ENCODE measurements at places on chromosomes 12 and 14.

- peak; percentile 19 for DNase-seq
Measured at GRCh38 chr12:54603173-54603814, 14.8 kb upstream of the PPP1R1A start.

DNA sequence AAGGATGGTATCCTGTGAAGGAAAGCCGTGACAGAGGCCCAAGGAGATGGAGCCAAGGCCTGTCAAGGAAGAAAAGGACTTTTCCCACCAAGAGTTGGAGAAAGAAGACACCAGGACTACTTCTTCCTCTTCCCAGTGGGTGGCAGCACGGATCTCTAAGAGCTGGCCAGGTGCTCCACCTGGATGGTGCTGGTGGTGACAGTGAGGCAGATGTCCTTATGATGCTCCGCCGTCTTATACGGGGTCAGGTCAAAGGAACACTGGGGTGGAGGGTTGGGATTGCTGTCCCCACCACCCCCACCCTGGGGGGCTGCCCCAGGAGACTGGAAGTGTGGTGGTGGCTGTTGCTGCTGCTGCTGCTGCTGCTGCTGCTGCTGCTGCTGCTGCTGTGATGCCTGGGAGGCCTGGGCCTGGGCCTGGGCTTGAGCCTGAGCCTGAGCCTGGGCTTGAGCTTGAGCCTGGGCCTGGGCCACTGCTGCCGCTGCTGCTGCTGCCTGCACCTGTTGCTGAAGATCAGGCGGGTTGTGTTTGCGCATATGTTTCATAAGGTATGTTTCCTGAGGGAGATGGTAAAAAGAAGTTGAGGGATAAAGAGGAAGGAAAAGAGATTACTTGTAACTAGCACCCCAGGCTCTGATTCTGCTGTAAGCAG lies 4.8 kb upstream of the ING4 start:
- DNase-seq = no peak

GRCh38 chr12:57615637-57616036 lies 4.4 kb downstream of the ARHGEF25 start:
- DNase-seq = no peak

DNA sequence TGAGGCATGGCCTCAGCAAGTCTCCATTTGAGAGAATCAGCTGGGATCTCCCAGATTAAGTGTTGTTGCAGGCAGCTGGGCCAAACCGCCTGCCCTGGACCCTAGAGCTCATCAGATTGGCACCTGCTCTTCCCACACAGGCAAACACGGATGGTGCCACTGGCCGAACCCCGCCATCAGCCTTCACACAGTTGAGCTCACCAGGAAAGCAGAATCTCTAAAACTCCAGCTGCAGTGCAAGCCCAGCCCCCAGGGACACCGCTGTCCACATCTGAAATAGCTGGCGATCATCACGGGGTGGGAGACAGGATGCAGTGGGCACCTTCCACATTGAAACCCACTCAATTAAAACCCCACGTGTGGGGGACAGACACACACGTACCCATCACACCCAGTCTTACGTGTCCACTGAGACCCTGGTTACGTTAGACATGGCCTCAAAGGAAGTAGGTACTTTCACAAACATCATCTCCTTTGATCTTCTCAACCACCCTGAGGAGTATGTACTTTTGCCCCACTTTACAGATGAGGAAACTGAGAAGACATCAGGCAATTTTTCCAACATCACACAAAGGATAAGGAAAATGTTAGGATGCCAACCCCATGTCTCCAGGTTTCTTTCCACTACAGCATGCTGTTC lies 88.8 kb downstream of the SINHCAF start:
- DNase-seq = no peak

- DNase-seq = no peak
Measured at GRCh38 chr14:94377866-94378470, 10.4 kb downstream of the SERPINA1 start.

DNA sequence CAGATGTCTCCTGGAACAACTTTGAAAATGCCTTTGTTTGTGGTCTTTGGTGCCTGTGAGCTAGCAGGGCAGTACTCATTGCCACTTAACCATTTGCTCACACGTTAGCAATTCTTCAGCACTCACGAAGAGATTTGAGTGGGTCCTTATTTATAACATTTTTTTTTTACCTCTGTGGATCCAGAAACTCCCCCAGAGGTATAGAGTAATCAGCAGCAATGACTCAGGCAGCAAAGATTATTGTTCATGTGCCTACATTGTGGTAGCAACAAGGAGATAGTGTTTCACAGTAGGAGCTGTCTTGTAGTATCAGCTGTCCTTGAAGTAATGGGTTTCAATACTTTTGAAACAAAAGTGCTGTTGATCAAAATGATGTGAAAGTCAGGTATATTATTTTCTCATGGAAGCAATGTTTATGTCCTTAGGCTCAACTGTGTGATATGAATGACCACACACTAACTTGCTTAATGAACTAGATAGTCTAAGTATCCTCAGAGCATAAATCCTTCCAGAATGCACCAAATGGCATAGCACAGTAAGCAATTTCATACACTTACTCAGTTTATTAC lies 304.1 kb downstream of the EGLN3 start:
- DNase-seq = no peak

DNA sequence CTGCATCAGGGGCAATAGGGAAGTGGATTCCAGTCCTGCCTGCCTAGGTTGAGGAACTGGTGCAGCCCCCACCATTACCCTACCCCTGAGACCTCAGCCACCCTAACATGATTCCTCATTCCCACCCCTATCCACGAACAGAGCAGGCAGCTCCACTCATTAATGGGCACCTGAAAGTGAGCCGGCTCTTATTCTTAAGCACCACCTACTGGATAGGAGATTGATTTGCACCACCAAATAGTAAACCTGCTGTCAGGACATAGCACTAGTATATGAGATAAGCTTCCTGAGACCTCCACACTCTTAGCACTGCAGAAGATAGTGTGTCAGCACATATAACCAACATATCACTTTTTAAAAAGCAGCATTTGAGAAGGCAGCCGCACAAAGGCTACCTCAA lies 573.2 kb downstream of the SOX5 start:
- DNase-seq = no peak

- DNase-seq = no peak
Measured at GRCh38 chr12:120847814-120848213, 56.3 kb downstream of the SPPL3 start.

DNA sequence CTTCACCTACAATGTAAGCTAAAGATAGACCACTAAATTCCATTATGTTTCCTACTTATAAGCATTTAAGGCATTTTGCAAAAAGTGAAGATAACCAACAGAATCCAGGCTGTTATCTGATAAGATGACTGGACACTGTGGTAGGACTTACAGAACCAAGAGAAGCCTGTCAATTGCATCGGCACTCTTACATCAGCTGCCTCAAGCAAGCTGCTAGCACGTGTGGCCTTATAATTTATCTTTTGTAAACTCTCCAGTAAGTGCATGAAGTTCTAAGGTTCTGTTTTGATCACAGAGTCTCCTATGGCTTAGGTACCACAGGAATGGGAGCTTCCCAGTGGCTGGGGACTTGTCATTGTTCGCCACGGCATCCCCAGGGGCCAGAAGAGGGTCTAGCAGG lies 88.7 kb downstream of the TRAFD1 start:
- DNase-seq = no peak

- no peak for DNase-seq
Measured at GRCh38 chr14:50600849-50601248, 40.9 kb downstream of the ATL1 start.

GRCh38 chr14:91047174-91047753 lies 13.2 kb downstream of the RPS6KA5 start:
- no peak for DNase-seq

- no peak for DNase-seq
Measured at GRCh38 chr12:26846416-26846815, 13.4 kb upstream of the ITPR2 start.

GRCh38 chr12:95445884-95446505 lies 28.0 kb upstream of the METAP2 start:
- DNase-seq = no peak

- DNase-seq = no peak
Measured at GRCh38 chr12:113726254-113726819, 239.8 kb downstream of the RBM19 start.

All from activated T-helper 1 cell treated with anti-CD3 and anti-CD28 coated beads, Interleukin-12 subunit alpha, Interleukin-12 subunit beta, Interleukin-2, Interleukin-4 antibody, amounts not matched to agents 30 ng/mL and 10 ng/mL and 1 ng/mL, durations not matched to agents 14 hours and 24 hours and 36 hours (primary cell).